NCI-H510A (cell line): ENCODE measurements at places on chromosomes 6 and 20.

DNA sequence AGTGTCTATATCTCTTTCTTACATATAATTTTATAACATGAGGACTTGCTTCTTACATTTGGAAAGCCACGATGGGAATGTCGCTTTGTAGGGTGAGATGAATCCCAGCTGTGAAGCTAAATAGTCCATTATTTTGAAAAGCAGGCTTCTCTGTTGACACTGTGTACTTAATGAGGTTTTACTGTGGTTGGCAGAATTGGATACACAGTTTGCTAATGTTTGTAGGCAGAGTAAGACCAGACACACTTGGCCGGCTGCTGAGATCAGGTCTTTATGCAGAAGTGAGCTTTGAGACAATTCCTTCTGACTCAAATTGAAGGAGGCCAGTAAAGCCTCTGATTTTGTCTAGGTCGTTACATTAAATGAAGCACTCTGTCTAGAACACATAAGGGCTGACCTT, 93.0 kb downstream of the NDUFAF5 start:
- DNase-seq, result no peak

GRCh38 chr20:37007898-37008649, 56.6 kb upstream of the SAMHD1 start:
- DNase-seq, result no peak

DNA sequence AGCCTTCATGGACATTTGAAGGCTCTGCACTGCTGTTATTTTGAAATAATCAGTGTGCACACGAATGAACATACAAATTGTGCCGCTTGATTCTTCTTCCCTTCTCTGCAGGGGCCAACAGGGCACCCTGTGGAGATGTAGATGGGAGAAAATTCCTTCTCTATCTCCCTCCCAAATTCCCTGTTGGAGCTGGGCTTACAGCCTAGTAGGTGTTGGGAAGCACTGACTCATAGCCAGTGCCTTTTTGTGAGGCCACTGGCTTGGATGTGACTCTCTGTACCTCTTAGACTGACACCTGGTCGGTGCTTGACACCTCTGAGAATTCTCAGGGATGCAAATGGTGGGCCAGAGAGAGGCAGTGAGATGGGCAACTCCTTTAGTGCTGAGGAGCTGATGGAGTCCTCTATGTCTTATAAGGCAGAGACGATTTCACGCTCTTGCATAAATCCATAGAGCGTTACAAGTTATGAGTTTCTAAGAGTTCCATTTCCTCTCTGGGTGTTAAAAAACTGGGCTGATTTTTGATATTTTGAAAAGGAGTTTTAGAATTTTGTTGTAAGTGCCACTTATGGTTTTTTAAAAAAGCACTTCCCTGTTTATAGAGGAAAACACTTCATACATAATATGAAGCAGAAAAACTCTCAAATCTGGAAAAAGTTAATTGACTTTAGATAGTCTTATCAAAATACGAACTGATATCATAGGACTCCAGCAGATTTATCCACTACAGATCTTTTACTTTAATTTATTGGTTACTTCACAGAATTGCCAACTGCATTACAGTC, 89.8 kb upstream of the MAP3K7 start:
- no peak for DNase-seq

- no peak for DNase-seq
Observed at GRCh38 chr6:67175101-67175500, 1460.0 kb upstream of the ADGRB3 start.

GRCh38 chr6:170363255-170363654, 56.7 kb downstream of the FAM120B start:
- DNase-seq, result no peak

GRCh38 chr6:285030-285771, 7.1 kb upstream of the DUSP22 start:
- no peak for DNase-seq
